ENCODE measurements at places on chromosomes 3 and 15. TPM values are rescaled to one million over a fixed set of nuclear protein-coding genes. Genes with fewer than 3 reads are reported as not detected.

CPA3 gene
- total RNA-seq, result not detected

- no peak for DNase-seq
Measured at GRCh38 chr15:81926981-81927380, 118.8 kb downstream of the MEX3B start.

GRCh38 chr3:87996882-87997281 is 61.9 kb downstream of the CGGBP1 start:
- peak; percentile 9 for DNase-seq

GOLGA6A gene
- total RNA-seq, result not detected

CLK3 gene
- total RNA-seq, result 75.5 TPM

C3orf22 gene
- total RNA-seq, result not detected

DNA sequence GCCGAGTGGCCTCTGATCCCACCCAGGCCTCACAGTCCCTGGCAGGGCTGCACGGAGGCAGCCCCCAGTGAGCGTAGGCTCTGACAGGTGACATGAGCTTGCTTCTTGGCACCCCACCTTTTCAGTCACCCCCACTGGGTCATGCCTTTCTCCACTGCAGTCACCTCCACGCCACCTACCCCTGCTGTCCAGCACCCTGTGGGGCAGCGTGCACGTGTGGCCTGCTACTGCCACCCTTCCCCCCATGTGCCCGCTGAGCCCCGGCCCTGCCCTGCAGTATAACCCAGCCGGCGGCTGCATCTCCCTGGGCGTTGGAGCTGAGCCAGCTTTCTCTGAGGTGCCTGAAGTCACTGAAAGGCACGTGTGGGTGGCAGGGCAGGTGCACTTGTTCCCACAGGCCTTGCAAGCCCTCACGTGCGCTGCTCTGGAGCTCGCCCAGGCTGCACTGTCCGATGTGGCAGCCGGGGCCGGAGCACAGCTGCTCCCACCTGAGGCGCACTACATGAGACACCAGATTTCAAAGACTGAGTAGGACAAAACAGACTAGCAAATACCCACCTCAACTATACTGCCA is 65.6 kb downstream of the NIPA2 start:
- DNase-seq, result no peak

GRCh38 chr3:56667973-56668579 is 15.0 kb downstream of the TASOR start:
- no peak for DNase-seq

GRCh38 chr3:46029953-46030543 is 2.8 kb upstream of the XCR1 start:
- DNase-seq, result no peak

DNA sequence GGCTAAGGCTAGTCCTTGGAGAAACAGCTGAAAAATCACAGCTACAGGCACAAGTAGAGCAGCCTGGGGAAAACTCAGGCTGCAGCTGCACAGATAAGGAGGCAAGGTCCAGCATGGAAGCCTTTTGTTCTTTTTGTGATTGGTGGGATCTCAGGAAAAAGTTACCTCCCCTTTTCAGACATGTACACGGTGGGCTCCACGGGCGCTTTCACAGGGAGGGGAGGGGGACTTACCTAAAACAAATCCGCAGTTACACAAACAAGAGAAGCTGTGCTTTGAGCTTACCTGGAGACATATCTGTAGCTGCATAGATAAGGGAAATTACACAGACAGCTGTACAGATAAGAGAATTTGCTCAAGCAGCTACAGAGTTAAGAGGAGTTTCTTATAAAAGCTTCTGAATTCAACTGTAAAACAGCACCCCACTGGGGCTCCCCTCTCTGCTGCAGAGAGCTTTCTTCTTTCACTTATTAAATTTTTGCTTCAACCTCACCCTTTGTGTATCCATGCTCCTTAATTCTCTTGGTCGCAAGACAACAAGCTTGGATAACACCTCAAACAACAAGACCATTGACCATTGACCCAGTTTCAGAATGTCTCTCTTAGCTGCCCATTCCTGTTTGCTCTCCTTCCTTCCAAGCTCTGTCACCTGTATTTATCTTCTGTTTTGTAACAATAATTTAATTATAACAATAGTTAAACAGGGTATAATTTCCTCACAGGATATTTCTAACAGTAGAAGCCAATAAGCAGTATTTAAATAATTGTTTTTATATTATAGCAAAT is 10.9 kb upstream of the CD200 start:
- no peak for DNase-seq

GRCh38 chr3:11477407-11477911 is 166.3 kb downstream of the VGLL4 start:
- peak; percentile 18 for DNase-seq

DNA sequence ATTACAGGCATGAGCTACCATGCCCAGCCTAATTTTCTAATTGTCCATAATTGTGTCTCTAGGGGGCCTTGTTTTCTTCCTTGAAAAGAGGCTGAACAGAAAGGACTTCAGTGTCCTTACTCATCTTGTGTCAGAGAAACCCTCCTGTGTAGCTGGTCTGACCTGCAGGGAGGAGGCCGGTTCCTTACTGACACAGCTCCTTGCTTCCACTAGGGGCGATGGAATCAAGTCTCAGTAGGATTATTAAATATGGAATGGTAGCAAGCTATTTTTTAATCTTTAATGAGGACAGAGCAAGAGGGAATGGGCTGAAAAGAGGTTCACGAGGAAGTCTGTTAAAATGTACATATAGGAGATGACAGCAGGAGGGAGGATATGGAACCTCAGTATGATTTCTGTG is 8.6 kb downstream of the LPCAT4 start:
- DNase-seq, result no peak

- peak; percentile 78 for DNase-seq
Measured at GRCh38 chr3:179811321-179812095, 158.7 kb downstream of the USP13 start.

YEATS2 gene
- 39.9 TPM for total RNA-seq

OXTR gene
- total RNA-seq, result 5.6 TPM

XIRP1 gene
- total RNA-seq, result not detected

CKMT1B gene
- total RNA-seq, result 1.6 TPM

CLDN16 gene
- total RNA-seq, result 0.09 TPM

DNA sequence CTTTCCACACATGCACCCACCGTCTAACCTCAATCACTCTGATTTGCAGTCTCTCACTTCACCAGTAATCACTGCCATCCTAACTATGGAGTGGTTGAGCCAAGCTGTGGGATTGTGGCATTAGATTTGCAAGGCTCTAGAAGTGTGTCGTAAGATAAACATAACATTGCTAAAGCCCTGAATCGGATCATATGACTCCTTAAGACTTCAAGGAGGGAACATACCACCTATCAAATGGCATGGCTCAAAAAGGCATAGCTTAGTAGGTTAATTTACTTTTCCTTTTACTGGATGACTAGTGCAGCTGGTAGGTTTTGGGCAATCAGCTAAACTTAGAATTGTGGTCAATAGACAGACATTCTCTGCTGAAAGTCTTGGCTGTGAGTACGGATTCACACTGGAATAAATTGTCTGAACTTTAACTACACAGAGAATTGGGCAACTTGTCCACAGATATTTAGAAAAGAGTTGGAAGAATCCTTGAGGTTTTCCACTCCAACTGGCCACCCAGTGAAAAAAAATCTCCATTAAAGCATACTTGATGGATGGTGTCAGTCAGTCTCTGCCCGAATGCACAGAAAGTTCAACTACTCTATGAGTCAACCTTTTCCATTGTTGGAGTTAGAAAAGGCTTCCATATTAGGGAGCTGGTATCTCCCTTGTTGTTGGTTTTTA is 476.7 kb upstream of the CBLB start:
- peak; percentile 34 for DNase-seq

DNA sequence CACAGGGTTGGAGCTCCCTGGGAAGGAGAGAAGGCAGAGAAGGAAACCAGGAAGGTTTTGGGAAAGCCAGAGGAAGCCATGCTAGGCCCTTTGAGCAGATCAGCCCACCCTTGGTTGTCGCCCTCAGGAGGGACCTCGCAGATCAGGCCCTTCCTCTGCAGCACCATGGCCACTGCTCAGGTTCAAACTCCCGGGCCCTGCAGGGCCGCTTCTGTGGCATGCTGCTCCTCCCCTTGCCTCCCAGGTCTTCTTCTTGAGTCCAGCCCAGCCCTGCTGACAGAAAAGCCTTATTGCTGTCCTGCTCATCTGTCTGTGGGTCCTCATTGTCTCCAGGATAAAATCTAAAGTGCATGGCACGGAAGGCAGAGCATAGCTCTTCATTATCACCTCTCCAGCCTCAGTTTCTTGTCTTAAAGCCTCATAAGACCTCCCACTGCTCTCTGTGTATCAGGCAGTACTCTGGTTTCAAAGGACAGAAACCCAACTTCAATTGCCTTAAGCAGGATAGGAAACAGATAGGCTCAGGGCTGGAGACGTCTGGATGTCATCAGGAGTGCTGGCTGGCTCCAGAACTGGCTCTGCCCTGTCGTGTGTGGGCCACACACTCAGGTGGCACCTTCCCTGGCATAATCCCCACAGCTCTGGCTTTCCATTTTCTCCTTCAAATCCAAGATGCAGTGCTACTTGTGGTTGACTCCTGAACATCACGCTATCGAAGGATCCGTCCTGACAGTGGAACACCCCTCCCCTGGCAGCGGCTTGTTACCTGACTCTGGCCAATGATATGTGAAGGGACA is 118.5 kb downstream of the EEFSEC start:
- no peak for DNase-seq

DNA sequence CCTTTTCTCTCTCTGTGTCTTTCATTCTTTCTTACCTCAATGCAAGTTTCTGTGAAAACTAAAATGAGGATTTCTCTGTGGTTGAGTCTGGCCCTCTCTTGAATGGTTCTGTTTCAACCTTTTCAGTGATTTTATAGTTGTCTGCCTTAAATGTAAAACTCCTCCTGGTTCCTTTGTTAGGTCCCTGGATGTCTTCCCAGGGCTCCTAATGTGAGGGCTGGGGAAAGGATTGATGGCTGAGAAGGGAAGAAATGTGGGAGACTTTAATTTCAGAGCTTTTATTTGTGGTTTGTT is 90.6 kb upstream of the GRM7 start:
- no peak for DNase-seq

GRCh38 chr15:72947709-72948108 is 104.6 kb upstream of the NEO1 start:
- DNase-seq, result no peak

CD200 gene
- total RNA-seq, result not detected

PPARG gene
- 0.62 TPM for total RNA-seq

KBTBD13 gene
- total RNA-seq, result not detected

DNA sequence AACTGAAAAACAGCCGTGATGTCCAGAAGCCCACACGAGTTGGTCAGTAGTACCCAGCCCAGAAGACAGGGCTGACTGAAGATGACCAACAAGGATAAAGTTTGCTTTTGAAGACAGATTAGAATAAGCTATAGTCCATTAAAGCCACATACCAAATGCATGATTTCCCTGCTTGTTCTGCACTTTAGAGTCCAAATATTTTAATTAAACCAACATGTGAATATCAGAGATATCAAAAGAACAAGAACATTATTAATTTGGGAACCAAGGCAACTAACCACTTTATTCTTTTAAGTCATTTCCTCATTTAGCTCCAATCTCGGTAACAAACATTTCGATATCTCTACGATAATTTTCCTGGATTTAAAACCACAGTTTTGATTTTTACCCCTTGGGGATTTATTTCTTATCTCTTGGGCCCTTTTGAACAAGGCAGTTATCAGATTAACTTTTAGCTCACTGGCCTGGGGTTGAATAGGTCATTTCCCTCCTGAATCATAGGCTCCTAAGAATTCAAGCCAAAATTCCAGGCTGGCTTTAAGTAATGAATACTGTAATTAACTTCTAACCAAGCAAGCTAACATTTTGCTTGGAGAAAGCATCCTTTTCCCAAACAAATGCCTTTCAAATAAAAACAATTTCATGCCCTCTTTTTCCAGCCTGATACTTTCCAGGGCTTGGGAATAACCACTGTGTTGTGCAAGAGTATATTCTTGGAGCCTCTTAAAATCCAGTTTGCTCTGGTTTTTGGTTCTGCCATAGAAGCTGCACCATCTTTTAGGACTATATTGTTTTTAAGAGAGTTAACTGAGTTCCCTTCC is 102.9 kb upstream of the NR2E3 start:
- no peak for DNase-seq

GRCh38 chr15:78321041-78321570 is 19.0 kb upstream of the CRABP1 start:
- DNase-seq, result no peak

GRCh38 chr3:60399861-60400845 is 851.1 kb downstream of the FHIT start:
- no peak for DNase-seq

GRCh38 chr3:133269393-133269792 is 130.5 kb upstream of the BFSP2 start:
- DNase-seq, result no peak

DNA sequence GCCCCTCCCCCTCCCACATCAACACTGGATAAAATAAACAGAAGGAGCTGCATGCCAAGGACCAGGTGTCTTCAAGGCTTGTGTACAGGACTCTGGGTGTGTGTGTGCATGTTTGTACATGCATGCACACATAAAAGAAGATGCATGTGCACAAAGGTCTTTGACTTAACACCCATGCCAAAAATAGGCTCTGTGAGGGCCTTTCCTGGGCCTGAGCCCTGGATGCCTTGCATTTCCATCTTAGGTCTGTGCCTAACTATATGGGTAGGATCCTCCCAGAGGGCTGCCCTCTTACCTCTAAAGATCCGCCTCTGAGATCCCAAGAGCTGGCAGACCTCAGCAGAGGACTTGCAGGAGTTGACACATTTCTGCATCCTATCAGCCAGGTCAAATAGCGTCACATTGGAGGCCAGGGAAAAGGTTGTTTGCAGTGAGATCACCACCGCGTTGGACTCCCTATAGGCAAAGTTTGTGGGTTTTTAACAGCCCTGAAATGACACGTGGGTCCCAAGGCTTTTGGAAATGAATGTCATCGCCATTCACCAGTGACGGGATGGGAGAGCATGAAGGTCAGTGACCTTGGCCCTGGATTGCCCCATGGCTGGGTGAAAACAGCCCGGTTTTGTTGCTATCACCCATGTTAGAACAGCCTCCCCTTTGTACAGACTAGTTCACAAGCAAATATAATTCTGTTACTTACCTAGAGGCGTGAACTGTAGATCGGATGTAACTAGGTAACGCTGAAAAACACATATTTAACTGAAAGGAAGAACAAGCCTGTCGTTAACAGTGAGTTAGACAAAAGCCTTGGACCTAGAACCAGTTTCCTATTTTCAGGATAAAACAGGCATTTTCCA is 54.0 kb downstream of the HEG1 start:
- DNase-seq, result no peak

DNA sequence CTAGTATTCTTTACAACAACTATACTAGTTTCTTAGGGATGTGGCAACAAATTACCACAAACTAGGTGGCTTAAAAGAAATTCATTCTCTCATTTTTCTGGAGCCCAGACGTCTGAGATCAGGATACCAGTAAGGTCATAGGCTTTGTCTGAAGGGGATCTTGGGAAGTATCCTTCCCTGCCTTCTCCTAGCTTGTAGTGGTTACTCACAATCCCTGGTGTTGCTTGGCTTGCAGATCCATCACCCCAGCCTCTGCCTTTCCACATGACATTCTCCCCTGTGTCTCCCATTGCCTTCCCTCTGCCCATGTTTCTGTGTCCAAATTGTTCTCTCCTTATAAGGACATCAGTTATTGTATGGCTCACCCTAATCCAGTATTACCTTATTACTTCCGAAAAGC is 24.3 kb upstream of the CLDN1 start:
- DNase-seq, result no peak

GRCh38 chr15:92385096-92385495 is 8.6 kb upstream of the ST8SIA2 start:
- DNase-seq, result no peak

PEX5L gene
- not detected for total RNA-seq
